ENCODE measurements at places on chromosomes 16 and 17. TPM values are rescaled to one million over a fixed set of nuclear protein-coding genes. Genes with fewer than 3 reads are reported as not detected.

DNA sequence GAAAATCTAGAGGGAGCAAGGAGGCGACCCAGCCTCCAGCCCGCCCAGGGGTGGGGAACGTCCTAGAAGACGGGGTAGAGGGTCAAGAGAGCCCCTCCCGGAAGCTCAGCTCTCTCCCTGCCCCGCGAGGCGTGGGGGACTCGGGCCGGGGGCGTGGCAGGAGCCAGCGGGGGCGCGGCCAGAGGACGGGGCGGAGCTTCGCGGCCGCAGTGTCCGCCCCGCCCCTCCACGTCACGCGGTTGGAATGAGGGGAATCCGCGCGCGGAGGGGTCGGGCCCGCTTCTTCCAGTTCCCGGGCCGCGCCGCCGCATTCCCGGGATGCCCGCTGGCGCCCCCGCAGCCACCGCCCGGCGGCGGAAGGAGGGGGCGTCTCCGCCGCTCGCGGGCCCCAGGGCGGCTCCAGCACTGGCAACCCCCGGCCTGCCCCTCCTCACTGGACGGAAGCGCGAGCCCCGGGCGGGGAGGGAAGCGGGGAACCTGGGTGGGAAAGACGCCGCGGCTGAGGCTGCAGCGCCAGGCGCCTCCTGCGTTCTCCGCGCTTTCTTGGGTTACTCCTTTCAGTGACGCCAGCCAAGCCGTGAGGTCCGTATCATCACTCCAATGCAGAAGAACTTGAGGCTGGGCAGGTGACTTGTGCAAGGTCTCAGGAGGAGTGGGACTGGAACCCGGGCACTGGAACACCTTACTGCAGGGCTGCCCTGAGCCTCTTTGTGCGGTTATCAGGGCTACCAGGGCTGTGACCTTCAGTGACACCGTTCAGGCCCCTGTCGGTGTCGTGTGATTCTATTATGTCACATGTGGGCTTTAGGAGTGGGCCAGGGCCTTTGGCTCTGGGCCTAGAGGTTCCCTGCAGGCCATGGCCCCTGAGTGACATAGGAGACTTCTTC, 4.3 kb downstream of the MYO1C start:
- DNase-seq: peak; percentile 88

GRCh38 chr16:11168386-11169051, 87.5 kb downstream of the SOCS1 start:
- DNase-seq: no peak

DNA sequence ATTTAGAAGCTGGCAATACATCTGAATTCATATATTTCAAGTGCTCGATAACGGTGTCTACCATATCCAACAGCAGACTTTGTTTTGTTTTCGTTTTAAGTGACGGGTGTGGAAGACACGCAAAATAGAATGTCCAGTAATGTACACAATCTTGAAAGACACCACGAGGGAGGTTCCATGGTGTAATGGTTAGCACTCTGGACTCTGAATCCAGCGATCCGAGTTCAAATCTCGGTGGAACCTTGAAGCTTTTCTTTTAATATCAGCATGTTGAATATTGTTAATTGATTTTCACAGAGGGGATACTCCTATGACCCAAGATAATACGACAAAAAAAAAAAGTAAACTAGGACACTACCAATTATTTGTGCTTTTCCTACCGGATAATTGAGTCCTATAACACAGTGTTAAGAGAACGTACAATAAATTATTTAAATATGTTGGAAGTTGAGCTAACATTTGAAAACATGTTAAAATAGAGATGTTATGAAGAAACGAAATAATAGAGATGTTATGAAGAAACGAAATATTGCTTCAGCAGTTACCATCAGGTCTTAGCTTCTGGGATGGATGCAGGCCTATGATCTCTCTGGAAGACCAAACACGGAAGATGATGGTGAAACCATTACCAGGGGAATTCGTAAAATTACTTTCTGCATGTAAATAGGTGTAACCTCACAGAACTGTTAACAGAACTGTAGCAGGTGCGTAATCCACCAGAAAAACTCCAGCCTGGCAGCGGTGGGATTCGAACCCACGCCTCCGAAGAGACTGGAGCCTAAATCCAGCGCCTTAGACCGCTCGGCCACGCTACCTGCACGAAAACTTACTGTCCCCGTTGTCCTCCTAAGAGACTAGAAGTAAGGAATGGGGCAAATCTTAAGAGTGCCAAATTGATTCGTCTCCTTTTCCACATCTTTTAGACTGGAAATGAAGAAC, 1.5 kb upstream of the ALOXE3 start:
- DNase-seq: peak; percentile 94

Gene EPN2
- polyA plus RNA-seq: 45.5 TPM

- DNase-seq: no peak
Observed at GRCh38 chr17:17971431-17972125, 622 bp downstream of the TOM1L2 start.

Gene HSD11B2
- 57.3 TPM for polyA plus RNA-seq

Gene DPEP1
- polyA plus RNA-seq: 31.6 TPM

GRCh38 chr16:89102041-89102471, 8.4 kb downstream of the ACSF3 start:
- no peak for DNase-seq

DNA sequence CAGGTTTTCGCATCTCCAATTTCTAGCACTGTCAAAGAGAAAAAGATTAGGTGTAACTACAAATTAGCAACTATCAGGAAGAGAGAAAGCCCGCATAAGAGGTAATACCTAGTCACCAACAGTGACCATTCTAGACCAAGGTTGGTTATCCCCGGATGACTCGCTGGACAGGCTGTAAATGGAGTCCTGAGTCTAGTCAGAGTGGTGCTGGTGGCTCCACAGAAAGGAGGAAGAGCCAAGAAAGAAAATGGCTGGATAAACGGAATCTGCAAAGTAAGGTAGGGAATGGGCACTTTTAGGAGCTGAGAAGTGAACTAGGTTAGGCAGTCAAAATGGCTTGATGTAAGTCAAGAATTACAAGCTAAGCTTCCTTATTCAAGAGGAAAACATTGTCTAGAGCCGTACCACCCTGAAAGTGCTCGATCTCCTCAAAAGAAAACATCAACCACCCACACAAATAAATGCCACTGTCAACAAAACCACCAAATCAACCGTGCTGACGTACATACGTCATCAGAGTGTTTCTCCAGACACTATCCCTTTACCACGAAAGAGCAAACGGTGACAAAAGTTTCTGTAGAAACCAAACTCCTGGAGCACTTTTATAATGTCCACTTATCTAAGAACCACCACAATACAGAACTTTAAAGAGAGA, 2.2 kb downstream of the GSPT1 start:
- DNase-seq: no peak

GRCh38 chr17:70808596-70808995, 639.3 kb downstream of the KCNJ2 start:
- DNase-seq: no peak

All from renal pelvis (tissue), 12 donors.